ENCODE measurements at places on chromosomes 4 and X.

DNA sequence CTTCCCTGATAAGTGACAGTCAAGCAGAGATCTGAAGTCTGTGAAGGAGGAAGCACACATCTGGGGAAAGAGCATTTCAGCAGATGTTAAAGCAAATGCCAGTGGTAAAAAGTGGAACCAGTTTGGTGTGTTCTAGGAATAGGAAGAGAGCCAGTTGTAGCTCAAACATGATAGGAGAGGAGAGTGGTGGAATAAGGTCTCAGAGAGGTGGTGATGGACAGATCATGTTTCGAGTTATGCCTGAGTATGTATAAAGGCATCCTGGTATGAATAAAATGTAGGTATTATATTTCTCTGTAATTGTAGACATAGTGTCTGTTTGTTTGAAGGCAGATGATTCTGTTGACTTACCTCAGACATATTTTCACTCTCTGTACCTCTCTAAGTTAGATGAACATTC, 89.1 kb downstream of the LARP7 start:
- DNase-seq, result no peak

DNA sequence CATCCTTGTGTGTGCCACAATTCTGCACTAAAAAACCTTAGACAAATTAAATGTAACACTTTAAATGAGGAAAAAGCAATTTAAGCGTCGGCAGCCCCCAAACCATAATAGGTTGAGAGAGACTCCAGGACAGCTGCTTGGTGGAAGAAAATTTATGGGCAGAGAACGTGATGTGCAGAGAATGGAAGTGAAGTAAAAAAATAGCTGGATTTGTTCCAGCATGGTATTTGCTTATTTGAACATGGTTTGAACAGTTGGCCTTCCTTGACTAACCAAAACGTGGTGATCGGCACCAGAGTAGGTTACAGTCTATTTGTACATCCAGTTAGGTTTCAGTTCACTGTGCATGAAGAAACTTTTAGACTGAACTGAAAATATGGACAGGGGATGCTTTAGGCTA, 343.0 kb upstream of the CPEB2 start:
- no peak for DNase-seq

- no peak for DNase-seq
These were observed 86.7 kb upstream of the NKX1-1 start for GRCh38 chr4:1492651-1493539.

DNA sequence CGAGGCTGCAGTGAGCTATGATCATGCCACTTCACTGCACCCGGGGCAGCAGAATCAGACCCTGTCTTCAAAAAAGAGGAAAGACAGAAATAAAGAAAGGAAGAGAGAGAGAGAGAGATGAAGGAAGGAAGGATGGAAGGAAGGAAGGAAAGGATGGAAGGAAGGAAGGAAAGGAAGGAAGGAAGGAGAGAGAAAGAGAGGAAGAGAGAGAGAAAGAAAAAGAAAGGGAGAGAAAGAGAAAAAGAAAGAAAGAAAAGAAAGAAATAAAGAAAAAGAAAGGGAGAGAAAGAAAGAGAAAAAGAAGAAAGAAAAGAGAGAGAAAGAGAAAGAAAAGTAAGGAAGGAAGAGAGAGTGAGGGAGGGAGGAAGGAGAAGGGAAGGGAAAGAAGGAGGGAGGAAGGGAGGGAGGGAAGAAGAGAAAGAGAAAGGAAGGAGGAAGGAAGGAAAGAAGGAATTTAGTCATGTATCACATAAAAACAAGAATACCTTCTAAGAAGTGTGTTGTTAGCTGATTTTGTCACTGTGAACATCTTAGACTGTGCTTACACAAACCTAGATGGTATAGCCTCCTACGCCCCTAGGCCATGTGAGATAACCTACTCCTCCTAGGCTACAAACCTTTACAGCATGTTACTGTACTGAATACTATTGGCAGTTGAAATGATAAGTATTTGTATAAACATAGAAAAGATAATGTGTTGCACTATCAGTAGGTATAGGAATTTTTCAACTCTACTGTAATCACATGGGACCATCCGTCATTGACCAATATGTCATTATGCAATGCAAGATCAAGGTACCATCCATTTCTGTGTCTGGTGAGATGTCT, 17.4 kb upstream of the AFF1 start:
- no peak for DNase-seq

- no peak for DNase-seq
These were observed 5.1 kb downstream of the CD40LG start for GRCh38 chrX:136652822-136653723.

DNA sequence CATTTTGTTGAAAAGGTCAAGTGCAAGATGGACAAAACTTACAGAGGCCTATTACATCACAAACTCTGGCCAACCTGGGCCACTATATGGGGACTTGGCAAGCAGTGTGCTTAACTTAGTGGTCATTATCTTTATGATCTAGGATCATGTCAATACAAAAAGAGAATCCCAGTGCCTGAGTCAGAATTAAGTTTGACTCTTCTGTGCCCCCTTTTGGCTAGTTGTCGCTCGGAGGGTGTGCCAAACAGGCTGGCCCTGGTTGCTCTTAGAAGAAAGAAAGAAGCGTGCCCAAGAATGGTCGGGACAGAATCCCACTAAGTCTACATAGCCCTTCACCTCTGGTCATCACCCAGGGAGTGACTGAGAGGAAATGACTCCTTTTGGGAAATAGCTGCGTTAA, 100.1 kb downstream of the EIF4E start:
- no peak for DNase-seq

- DNase-seq, result no peak
These were observed 5.0 kb downstream of the FGF2 start for GRCh38 chr4:122831515-122832196.

GRCh38 chr4:86031927-86032326, 327.9 kb downstream of the MAPK10 start:
- DNase-seq, result no peak

Data from hypothalamus (tissue), 51 donors.